ENCODE measurements at places on chromosomes 2 and 18.
A peak's percentile ranks its signal among the peaks of the same experiment; 100 is the strongest.

DNA sequence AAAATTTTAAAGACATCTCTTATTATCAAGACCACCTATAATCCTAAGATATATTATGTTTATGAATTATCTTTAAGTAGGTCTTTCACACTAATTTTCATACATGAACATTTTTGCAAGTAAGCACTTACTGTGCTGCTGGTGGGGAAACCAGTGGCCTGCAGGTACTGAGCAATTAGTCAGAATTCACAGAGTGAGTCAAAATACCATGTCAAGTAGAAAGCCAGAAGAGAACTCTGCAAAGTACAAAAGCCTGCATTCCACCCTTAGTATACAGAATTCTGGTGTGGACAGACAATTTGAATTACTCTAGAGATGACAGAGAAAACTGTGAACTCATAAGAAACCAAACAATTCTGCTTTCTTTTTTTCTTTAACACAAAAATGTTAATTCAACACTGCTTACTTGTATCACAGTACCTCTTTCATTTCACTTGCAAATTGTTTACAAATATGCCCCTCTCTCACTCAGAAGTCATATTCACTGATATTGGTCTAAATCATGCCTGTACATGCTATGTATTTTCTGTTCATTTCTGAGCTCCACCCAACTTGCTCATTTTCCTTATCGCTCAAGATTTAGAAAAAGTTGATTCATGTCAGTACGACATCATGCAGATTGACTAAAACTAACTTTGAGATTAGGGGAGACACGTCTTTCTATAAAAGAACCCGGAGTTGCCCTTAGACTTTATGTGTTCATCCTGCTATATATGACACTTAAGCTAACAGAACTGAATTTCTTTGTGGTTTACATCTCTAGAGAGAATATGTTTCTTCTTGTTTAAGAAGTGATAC is 182.9 kb downstream of the IKZF2 start:
- DNase-seq, result no peak

DNA sequence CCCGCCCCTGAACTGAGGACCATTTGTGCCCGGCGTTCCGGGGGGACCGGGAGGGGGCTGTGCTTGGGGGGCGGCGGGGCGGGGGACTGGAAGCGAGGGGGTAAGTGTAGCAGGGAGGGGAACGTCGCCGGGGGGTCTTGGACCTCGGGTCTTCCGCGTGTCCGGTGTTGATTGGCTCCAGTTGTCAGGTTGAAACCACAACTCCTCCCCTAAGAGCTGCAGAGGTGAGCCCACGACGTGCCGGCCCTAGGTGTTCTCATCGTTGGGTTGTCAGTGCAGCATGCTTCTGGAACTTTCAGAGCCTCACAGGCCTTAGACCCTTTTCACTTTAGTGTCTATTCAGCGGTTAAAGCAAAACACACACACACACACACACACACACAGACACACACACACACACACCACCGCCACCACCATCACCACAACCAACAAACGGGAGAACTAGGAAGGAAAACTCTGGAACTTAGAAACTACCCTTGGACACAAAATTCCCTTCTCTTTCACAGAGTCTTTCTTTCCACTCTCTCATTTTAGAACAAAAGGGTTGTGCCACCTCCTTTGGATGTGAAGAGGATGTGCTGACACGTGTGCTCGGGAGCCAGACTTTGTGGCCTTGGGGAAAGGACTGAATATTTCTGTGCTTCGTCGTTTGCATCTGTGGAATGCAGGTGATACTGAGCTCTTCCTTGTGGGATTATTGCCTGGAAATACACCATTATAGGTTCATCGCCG is 6.7 kb upstream of the DLX2 start:
- DNase-seq, result peak; percentile 8

DNA sequence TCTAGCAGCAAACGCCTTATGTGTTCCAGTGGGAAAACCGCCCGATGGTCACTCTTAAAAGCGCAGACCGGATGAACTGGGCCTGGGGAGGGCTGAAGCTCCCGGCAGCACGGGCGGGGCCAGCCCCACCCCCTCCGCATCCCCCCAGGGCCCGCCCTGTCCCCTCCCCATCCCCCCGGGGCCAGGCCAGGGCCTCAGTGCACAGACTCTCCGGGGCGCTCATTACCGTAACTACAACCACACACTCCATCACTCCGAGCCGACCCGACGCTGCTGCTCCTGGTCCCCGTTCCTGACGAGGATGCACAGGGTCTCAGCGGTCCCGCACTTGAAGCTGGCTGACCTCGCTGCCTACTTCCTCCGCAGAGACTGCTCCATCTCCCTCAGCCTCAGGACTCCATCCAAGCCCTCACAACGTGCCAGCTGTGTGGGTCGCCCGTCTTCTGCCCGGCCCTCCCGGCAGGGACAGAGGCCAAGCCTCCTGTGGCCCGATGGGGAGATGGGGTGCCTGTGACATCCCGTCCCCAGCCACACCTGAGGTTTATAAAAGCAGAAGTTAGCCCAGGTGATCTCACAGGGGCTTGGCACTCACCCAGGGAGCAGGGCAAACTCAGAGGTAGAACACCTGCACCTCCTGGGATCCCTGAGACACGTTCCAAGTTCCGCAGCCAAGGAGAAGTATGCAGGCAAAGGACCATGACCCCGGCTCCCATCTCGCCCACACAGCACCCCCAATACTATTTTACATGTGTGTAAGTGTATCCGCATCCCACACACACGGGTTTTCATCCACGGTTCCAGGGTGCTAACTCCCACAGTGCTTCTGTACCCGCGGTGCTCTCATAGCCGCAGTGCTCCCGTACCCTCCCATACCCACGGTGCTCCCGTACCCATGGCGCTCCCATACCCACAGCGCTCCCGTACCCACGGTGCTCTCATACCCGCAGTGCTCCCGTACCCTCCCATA is 36.0 kb downstream of the SLC66A2 start:
- DNase-seq, result no peak

GRCh38 chr2:1621041-1621440 is 123.3 kb downstream of the PXDN start:
- DNase-seq, result no peak

DNA sequence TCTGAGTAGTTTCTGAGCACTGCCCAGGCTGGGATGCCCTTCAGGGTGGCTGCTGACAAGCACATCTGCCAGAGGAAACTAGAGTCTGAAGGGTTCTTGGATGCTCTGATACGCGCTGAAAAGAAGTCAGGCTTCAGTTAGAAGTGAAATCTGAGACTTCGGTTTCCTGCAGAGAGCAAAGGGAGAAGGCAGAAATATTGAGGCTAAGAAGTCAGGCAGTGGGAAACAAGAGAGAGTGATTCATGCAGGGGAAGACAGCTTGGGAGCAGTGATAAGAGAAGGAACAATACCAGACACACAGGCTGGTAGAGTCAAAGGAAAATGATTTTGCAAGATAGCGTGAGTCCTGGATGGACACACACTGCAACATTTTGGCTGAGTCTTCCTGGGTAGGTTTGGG is 51.0 kb upstream of the BOD1L2 start:
- DNase-seq, result no peak

GRCh38 chr18:35573531-35573930 is 8.0 kb upstream of the GALNT1 start:
- DNase-seq, result no peak

- peak; percentile 60 for DNase-seq
Observed at GRCh38 chr18:76686737-76687231, 135.6 kb upstream of the ZNF236 start.

DNA sequence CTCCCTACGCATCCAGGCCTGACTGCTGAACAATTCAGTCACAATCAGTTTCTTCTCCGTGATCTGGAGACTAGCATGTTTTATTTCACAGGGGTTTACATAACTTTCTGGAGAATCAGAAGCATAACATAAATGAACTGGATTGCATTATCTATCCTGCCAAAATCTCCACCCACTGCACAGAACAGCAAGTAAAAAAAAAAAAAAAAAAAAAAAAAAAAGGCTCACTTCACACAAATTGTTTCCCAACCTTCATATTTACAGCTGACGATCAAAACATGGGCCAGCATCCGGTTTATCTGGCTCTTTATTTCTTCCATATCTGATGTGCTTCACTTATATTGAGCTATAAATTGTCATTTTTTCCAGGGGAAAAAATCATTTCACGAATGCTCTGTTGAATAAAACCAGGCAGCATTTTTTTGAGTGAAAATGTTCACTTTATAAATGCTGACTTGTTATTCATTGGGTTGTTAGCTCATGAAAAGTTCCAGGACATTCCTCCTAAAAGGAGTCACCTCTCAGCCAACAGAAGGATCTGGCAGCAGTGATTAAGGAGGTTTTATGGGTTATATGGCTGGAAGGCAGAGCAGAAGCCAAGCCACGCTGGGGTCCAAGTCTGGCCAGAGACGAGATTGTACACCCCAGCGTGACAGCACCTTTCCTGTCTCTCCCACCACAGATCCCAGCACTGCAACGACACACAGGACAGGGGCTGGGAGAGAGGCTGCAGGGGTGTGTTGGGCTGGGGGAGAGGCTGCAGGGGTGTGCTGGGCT is 51.2 kb upstream of the GLI2 start:
- DNase-seq, result no peak

DNA sequence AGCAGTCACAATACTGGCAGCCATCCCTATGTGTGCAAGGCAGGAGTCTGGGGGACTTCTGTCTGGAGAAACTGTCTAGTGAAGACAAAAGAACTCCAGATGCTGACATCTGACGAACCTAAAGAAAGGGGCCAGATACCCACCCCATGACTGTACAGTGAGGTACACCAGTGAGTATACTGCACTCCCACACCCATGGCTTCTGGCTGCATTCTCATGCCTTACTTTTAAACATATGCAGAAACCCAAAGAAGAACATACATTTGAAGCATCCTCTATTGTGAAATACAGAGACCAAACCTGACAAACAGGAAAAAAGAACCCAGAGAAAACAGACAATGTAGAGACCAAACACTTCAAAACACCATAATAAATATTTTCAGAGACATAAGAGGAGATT is 102.2 kb downstream of the ACTR3 start:
- DNase-seq, result no peak

DNA sequence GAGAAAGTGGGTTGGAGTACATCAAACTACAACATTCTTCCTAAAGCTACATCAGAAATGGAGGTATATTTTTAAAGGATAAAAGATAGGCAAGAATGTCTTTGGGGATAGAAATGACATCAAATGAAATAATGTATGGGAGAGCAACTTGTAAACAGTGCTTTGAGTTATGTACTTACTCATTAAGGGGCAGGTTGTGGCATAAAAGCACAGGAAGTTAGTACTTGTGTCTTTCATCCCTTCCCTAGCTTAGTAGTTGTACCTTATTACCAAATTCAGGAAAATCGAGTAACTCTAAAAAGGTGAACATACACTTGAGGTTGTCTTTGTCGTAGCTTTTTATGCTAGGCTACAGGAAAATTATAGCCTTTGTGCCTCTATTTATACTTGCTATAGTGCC is 28.9 kb downstream of the PPP1CB start:
- DNase-seq, result no peak

GRCh38 chr2:26983746-26984145 is 13.3 kb downstream of the MAPRE3 start:
- no peak for DNase-seq

DNA sequence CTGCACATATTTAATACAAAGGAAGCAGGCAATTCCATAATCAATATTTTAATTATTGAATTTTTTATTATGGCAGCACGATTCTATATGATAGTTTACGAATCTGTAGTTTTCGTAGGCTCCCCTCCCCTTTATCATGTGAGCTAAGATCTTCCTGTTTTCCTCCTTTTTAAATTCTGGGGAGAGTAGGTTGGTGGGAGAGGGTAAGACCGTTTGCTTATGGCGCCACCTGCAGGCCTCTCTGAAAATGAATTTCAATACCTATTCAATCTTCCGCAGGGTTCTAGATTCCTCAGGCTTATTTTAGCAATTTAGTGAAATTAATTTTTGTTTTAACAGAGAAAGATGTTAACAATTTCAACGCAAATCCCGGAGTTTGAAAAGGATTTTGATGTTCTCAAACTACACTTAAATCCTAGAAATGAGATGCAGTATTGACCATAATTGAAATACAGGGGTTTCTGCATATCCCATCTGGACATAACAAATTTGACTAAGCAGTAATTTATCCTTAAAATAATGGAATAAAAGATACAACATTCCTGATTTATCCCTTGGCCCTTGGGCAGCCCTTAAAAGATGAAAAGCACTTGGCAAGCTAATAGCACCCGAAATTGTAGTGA is 12.8 kb upstream of the GBX2 start:
- DNase-seq, result no peak

DNA sequence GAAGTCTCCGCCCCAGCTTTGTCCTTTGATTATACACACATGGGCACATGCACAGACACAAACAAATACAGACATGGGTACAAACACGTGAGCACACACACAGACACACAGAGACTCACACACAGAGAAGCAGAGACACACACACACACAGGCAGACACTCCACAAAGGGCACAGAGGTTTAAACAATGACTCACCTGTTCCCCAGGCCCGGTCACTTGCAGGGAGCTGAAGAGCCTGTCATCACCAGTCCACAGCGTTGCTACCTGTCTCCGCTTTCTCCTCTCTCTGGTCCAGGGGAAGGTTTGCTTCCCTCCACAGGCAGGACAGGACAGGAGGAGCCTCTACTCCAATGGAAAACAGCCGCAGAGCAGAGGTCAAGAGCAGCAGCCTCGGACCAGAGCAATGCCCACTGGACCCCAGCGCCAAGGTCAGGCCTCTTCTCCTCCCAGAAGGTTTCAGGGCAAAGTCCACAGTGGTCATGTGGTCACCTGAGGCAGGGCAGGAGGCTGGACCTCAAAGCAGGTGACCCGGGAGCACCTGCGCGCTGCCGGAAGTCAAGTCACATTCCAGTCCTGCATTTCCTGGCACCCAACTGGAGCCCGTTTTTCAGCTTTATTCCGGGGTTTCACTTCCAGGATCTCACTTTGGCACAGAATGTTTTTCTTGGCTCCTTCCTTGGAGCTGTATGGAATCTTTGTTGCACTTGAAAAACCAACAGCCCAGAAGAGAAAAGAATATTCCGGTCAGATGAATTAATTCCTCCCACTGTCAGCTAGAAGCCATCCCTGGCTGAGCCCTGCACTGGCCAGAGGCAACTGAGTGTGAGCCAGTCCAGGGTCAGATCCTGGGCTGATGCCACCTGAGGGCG is at the start of gene RAB17:
Gene RAB17, minus strand, starts transcription at position 463 of the 869 bp plus-strand sequence. CDS start 4,580 bp downstream, outside the sequence.
- no peak for DNase-seq

- no peak for DNase-seq
Observed at GRCh38 chr2:168025487-168026202, 221.8 kb downstream of the STK39 start.

DNA sequence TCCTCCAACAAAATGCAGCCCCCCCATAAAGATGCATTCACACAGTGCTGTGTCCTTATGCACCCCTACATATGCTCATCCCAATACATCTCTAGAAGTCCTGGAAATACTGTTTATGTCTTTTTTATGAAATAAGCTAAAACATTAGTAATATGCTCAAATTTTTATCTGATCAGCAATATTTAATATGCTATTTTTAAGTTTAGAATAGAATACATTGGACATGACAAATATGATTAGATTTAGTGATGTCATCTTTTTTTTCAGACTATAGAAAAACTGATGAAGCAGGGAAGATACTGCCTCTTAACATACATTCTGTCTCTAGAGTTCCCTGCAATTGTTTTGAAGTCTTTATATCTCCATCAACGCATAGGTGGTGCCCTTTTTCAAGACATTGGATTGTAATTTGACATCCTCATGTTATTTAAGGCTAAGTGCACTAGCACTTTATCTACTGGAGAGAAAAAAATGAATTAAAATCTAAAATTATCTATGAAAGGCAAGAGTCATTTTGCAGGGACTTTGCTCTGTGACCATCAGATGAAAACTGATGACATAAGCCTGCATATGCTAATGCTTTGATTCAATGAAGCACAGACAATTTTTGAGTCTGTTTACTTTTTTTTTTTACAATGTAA is 395.3 kb downstream of the LPIN1 start:
- DNase-seq, result no peak

GRCh38 chr2:8408560-8409460 is 273.0 kb upstream of the ID2 start:
- DNase-seq, result no peak

- DNase-seq, result no peak
Observed at GRCh38 chr18:51077217-51077616, 47.2 kb downstream of the SMAD4 start.
